ENCODE measurements at places on chromosomes 4 and X.
A peak's percentile ranks its signal among the peaks of the same experiment; 100 is the strongest.

GRCh38 chrX:47960406-47960805 lies 43.4 kb downstream of the ZNF182 start:
- DNase-seq: no peak

- DNase-seq: no peak
Measured at GRCh38 chr4:142449771-142450373, 396.2 kb downstream of the INPP4B start.

- peak; percentile 42 for DNase-seq
Measured at GRCh38 chr4:97360733-97361132, 782.5 kb downstream of the STPG2 start.

GRCh38 chr4:174717828-174718227 lies 111.2 kb downstream of the GLRA3 start:
- DNase-seq: no peak

DNA sequence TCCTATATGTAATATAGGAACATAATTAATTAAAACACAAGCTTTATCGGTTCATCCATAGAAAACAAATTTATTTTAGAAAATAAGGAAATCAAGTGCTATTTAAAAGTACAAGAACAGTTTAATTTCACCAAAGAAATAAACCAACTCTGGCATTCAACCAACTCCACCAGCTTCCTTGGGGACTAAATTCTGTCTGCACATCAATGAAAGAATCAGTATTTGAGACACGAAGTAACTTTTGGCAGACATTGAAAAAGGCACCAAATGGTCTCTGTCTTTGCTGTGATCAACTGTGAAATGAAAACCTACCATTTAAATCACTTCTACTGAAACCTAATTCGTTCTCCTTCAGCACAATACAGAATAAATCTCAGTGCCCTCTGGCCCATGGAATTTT lies 719.7 kb upstream of the GRIA3 start:
- peak; percentile 56 for DNase-seq

- DNase-seq: no peak
Measured at GRCh38 chr4:76981644-76982043, 32.1 kb downstream of the SEPTIN11 start.

GRCh38 chr4:23225564-23225963 lies 532.8 kb downstream of the GBA3 start:
- no peak for DNase-seq

DNA sequence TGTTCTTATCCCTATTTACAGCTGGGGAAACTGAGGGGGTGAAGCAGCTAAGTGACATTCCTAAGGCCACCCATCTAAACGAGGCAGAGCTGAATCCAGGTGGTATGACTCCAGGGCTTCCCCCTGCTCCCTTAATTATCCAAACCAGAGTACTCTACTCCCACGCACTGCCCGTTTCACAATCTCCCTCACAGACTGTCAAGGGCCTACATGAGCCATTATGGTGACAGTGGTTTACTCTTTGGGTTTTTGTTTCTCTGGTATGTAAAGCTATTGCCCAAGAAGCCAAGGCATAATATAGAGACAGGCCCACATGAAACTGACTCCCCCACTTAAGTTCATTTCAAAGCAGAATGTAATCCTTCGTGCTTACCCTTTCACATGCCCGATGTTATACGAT lies 95.1 kb downstream of the NHS start:
- no peak for DNase-seq

DNA sequence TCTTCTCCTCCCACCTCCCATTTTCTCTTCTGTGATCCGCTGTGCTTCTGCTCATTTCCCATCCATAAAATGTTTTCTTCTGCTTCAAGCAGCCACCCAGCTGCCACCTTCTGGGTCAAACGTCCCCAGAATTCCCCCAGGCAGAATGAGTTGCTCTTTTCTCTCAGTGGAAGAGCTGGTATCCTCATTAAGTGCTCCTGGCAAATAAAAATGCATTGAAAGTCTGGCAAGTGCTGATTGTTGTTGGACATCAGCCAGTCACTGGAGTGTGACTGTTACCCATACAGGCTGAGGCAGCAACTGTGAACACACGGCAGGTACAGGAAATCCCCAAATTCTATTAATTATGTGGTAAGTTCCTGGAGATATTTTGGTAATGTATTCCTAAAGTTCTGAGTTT lies 52.6 kb downstream of the LIMCH1 start:
- peak; percentile 90 for DNase-seq

DNA sequence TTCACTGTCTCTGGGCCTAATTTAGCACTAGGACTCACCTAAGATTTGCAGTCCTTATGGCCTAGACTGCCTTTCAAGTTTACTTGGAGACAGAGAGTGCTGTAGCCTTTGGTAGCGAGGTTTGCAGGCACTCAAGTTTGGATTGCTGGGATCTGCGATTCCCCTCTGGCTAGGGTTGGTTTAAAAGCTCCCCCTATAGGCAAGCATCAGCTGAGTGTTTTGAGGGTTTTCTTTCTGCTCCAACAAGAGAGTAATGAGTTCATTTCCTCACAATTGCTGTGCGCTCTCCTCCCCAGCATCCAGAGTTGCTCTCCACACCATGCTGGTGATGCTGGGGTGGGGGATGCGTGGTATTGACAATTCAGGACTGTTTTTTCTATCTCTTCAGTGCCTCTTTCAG lies 206.9 kb downstream of the GLUD2 start:
- no peak for DNase-seq
